GM13976 (cell line): ENCODE measurements at places on chromosomes 3 and 15.

DNA sequence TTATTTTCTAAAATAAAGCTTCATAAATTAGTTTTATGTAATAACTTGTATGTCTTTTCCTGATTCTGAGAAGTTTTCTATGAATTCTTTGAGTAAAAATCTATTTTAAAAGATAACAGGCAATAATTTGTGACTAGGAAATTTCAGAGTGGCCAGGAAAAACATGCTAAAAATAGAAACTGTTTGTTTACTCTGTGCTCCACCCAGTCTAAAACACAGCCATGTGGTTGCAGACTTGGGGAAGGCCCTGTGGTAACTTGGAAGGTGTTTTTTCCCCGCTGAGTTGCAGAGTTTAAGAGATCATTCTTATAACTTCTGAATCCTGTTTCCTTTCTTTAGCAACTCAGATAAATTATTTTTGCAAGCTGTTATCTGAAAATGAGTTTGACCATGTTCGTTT lies 21.9 kb downstream of the PLCL2 start:
- no peak for DNase-seq

DNA sequence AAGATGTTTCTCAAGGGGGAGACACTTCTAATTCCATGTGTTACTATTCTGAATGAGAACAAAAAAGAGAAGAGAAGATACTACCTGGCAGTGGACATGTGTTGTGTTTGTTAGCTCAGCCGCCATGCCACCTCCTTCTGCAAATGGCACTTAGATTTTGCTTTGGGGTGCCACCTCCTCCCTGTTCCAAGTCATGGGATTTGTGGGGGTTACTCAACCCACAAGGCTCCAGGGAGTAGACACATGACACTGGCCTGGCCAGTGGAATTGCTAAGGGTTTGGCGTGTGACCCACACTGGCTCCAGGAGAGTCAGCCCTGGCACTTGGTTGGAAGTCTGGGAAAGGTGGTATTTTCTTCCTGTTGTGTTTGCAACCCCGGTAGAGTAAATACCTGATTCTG lies 129.1 kb downstream of the ZNF621 start:
- DNase-seq = no peak

DNA sequence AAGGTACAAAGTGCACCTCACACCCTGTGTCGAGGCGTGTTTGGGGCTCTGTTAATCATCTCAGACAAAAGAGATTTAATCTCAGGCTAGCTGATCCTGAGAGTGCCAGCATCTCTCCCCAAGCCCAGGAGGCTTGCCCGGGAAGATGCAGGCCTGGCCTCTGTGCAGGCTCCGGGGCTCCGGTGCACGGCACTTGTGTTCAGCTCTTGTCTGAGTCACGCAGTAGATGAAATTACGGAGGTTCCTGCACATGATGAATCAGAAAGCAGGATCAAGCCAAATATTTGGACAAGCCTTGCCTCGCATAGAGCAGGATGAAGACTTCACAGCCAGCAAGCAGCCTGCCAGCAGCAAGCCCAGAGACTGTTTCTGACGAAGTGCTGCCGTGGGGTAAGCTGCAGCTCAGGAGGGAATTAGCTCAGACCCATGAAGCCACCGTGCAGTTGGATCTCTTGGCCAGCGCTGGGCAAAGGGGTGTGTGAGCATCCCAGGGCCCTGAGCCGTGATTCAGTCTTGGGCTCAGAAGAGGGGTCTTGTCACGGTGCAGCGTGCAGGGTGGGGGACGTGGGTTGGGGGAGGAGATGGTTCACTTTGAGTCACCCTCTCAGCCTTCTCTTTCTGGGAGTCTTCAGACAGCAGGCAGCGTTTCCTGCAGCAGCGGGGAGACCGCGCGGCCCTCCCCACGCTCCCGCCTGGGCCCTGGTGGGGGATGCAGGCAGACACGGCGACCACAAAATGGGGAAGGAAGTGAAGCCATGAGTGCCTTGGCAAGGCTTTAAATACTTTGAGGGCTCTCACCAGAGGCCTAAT lies 89.2 kb upstream of the MEF2A start:
- DNase-seq = peak; percentile 61

GRCh38 chr3:52507359-52507758 lies 12.2 kb downstream of the STAB1 start:
- DNase-seq = no peak

DNA sequence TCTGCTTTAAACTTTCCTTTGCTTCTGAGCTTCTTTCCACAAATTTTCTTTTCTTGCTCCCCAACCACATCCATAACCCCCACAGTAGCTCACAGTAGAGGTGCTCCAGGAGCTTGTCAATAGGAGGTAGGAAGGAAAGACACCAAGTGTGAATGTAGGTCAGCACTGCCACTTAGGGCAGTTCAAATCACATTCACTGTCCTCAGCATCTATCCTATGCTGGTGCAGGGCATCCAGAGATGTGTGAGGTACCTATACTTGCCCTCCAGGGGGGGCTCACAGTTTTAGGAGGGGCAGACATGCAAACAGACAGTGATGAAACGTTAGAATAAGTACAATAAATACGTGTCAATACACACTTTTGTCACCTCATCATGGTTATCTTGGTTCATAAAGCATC lies 1.5 kb upstream of the SPSB4 start:
- DNase-seq = no peak

- no peak for DNase-seq
Measured at GRCh38 chr3:118577055-118577777, 457.4 kb downstream of the IGSF11 start.

DNA sequence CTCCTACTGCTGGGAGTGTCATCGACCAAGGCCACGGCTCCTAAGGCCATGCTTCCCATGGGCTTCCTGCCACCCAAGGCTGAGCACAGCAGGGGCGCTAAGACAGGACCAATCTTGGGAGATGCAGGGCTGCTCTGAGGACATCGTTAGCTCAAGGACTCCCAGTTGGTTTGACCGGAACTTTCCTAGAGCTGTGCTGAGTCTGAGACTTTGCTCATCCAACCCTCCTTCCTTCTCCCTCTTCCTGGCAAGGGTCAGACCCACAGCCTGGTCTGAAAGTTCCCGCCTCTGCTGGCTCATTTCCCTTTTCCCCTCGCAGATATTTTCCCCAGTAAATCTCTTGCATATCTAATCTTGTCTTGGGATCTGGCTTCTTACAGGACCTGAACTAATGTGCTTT lies 57.2 kb downstream of the EPHB3 start:
- no peak for DNase-seq

- DNase-seq = peak; percentile 54
Measured at GRCh38 chr3:124584552-124585391, 145.5 kb upstream of the UMPS start.
